ENCODE measurements at places on chromosomes 12 and 14.

GRCh38 chr14:101740981-101741380, 20.5 kb upstream of the PPP2R5C start:
- no peak for DNase-seq

DNA sequence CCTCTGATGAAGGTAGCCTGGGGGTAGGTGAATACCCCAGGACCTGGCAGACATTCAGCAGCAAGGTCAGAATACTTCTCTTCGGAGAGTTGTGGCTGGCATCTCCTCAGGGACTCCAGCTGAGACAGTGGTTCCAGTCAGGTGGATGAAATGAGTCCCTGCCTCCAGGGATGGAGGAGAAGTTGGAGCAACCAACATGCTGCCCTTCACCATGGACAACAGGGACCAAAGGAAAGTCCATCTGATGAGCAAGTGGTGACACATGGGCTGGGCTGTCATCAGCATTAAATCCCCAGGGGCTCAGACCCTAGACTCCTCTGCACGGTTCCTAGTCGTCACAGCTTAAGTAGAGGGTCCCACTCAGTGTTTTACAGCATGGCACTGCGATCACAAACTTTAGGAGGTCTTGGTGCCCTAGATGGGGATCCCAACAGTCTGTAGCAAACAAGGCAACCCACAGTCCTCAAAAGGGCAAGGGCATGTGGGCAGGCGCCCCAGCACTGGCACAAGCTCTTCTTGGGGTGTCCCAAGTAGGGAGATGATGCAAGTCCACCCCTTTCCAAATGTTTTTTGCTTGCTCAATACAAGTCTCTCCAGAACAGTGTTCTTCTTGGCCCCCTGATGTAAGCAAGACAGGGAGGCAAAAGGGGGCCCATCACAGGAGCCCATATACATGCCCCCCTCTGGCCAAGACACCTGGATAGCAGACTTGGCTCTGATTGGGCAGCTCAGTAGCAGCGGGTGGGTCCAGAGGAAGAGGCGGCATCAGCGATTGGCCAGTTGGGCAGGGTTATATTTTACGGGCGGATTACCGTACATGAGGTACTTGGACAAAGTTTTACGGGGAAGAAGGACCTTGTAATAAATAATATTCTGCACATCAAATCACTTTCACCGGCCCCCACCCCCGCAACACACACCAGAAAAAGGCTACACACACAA, 10.8 kb upstream of the CDH24 start:
- DNase-seq, result peak; percentile 18

DNA sequence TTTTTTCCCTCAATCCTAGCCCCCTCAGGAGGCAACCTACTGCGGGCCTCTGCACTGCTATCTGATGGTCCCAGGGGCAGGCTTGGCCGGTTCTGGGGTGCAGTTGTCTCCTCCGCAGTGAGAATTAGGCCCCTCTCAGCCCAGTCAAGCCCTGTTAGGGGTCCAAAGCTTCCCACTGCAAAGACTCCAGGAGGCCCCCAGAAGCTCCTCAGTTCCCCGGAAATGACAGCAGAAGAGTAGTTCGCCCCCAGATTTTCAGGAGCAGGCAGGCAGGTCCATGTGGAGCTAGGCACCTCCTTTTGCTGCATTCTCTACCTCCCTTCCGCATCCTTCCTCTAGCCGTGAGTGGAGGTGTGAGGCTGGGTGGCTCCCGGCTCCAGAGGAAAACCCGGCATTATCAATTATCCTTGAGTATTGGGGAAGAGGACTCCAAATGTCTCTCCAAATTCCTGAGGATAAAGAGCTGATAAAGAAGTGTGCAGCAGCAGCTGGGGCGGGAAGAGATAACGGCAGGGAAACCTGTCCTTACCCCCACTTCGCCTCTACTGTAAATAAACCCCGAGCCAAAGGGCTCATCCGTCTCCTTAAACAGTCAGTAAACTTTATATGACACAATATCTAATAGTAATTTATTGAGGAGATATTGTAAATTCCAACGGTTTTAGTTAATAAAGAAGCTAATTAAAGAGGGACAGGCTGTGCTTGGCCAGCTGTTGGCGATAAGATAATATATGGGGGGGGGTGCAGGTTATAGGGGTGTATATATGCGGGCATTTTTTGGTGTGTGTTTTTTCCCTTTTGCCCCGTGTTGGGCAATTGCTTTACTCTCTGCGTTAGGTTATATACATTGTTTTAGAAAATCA, 641 bp upstream of the HOXC12 start:
- no peak for DNase-seq

- DNase-seq, result no peak
These were observed 226.4 kb downstream of the NELL2 start for GRCh38 chr12:44649693-44650092.

DNA sequence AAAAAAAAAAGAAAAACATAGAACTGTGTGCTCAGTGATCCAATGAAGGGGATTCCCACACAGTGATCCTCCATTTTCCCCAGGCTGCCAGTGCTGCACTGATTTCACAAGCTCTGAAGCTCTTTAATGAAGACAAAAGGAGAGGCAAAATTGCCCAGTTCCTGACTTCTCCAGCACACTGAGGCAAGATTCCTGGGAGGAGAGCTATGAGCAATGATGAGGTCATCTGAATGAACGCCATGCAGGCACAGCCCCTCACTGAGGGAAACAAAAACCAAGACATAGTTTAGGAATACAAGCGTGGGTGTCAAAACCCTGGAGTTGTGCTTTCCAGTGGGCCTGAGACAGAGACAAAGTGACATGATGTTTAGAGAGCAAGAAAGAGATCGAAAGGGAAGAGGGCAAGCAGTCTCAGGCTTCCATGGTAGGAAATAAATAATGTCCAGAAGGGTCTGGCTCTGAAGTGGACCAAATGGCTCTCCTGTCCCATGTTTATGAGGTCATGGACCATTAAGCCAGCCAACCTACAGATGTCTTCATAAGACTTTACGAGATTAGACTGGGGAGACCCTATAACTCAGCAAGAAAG, 40.9 kb upstream of the SMUG1 start:
- DNase-seq, result peak; percentile 98

DNA sequence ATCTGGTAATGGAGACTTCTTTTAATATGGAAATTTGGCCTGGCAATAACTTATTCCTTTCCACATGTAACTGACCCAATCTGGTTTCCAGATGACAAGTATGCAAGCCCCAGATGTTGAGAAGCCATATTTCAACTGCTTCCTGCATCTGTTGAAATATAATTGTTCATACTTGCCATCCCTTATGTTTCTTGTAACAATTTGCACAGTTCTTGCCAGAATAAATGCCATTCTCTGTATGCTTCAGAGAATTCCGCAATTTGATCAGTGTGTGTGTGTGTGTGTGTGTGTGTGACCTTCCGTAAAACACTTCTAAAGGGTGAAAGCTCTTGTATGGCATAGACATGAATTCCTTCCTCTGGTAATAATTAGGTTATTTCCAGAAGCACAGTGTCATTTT, 1.8 kb upstream of the CLEC2A start:
- DNase-seq, result no peak

DNA sequence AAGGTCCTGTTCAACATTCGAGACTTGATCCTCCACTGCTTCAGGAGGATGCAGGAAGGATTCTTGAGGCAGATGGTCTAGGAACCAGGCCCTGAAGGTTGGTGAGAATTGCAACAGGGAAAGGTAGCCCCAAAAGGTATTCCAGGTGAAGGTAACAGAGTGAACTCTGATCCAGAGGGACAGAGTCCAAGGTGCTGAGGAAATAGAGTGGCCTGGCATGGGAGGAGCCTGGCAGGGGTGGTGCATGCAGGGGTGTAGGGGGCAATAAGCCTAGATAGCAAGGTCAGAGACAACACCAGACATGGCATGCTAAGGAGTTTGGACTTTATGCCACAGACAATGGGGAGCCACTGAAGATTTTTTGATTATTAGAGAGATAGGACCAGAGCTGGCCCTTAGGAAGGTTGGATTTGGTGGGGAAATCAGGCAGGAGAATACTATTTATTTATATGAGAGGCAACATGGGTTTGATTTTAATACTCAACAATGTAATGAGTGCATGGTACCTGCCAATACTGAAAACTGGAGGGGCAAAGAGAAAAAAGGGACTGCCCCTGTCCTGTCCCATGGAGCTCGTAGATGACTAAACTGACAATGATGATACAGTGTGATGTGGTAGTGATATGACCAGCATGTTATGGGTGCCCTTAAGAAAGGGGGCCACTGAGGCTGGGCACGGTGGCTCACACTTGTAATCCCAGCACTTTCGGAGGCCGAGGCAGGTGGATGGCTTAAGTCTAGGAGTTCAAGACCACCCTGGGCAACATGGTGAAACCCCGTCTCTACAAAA, 50.5 kb upstream of the TMED10 start:
- DNase-seq, result no peak

- DNase-seq, result no peak
These were observed 5.2 kb downstream of the OR4E1 start for GRCh38 chr14:21668377-21668776.

DNA sequence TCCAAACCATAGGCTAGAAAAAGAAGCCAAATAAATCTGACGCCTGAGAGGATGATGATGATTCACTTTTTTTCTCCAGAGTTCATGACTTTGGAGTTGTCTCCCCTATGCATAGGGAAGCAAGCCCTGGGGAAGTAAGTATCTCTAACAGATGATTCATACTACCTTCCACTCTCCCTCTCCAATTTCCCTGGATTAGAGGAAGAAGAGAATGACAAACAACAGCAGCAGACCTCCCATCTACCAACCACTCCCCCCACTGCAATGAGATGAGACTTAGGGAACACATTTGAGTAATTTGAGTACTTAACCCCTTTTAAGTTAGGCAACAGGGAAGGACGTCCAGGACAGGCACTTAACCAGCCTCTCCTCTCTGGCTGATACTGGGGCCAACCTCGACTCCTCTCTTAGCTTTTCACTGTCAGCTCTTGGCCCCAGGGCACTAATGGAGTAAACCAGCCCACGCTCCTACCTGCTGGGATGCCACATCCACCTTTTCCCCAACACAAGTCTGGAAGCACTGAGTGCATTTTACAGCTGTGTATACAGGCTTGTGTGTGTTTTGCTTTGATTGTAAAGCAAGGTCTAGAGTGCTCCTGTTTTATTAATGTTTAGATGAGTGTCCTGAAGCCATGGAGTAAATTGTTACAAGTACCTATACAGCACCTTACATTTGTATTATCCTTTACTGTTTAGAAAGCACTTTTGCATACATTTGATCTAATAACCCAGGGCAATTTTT, 180.7 kb downstream of the PHLDA1 start:
- peak; percentile 85 for DNase-seq

DNA sequence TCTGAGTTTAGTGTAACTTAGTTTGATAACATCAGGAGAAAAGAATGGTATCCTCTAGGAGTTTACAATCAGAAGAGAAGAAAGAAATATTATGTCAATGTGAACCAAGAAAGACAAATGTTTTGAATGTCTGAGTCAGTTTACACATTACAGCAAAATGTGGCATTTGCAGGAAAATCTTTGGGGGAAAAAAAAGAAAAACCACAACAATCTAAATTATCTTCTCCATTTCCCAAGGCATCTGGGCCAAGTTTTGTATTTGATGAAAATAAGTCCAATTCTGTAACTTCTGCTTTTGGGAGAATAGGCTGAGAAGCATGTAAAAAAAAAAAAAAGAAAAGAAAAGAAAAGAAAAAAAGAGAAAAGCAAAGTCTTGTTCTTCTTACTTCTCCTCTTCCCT, 58.8 kb upstream of the FLRT2 start:
- peak; percentile 87 for DNase-seq

- DNase-seq, result no peak
These were observed 320.5 kb downstream of the CACNA1C start for GRCh38 chr12:2373307-2373706.

DNA sequence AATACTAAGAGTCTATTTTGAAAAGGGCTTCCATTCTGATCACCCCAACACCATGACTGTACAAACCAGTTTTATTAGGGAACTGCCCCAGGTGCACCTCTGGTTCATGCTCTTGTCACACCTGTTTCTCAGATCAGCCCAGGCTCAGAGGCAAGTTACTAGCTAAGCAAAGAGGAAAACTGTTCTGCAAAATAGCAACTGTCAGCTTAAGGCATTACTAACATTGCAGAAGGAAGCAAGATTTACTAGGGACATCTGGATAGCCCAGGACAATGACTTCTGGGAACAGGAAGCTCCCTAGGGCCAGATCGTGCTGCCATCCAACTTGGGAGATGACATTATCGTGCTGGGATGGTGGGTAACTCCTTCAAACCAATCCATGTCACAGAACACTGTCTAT, 30.1 kb downstream of the ANAPC7 start:
- no peak for DNase-seq

DNA sequence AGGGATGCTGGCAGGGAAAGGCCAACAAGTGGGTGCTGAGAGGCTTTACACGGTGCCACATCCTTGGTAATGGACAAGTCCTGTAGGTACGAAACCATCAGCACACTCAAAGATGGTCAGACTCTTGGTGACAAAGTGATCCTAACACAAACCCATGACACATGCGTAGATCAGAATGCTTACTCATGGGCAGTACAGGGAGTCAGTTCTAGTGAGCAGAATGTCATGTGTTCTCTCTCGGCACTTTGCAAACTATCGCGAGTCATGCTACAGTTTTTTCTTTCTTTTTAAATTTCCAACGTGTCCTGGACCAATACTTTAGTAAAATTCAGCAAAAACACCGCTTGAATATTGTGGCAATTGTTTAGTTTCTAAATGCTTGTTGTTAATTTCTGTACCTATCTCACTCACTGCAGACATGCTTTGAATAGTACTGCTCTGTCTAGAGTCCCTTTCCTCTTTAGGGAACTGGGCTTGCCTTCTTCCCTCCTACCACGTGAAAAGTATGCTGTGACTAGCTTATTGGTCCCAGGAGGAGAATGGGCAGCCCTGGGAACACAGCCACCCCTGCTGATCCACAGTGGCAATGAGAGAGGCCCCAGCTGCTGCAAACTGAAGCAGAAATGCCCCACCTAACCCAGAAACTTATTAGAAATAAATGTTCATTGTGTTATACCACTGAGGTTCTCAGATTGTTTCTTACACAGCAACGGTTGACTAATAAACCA, 62.4 kb downstream of the UBR7 start:
- DNase-seq, result peak; percentile 69

DNA sequence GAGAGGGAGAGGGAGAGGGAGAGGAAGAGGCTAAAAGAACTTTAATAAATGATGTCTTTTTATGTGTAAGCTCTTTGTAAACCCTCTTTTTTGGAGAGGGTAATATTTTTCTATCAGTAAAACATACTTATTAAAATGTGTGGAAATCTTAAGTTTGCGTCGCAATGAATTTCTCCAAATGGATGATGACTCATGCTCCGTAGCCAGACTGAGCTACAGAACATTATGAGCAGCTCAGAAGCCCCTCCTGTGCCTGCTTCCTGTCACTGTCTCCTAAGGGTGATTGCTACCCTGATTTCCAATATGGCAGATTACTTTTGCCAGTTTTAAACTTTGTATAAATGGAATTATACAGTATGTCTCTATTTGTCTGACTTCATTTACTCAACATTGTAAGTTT, 13.0 kb upstream of the PYGL start:
- DNase-seq, result peak; percentile 37

DNA sequence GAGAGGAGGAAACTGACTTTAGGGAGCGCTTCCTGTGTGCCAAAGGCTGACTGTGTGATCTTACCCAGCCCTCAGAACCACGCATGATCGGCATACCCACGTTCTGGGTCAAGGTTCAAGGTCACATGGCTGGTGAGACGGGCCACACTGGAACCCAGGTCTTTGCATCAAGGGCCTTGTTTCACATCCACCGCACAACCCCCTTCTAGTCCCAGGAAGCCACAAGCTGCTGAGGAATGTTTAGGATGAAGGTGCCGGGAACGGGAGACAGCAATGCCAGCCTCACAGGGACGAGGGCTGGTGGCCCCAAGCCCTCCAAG, 50.7 kb downstream of the TESC start:
- DNase-seq, result peak; percentile 12
